EL (cell line): ENCODE measurements at places on chromosomes 13 and 19.

- no peak for DNase-seq
Measured at GRCh38 chr19:14120497-14120780, 2.9 kb upstream of the PRKACA start.

DNA sequence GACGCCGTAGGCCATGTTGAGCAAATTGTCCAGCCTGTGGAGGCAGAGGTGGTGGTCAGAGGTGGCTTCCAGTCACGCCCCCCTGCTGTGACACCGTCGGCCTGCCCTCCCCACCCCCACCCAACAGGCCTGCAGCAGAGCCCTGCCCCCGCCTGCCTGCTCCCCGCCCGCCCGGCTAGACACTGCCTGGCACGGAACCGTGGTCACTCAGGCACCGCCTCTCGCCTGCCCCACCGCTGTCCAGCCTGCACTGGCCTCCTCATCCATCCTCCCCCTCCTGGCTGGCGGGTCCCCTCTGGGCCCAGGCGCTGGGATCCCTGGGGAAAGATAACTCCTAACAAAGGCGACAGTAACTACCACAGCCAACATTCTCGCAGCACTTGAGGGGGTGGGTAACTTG, 21.7 kb downstream of the PRKCSH start:
- no peak for DNase-seq

GRCh38 chr19:679418-680286, 3.5 kb downstream of the FSTL3 start:
- DNase-seq, result peak; percentile 75

DNA sequence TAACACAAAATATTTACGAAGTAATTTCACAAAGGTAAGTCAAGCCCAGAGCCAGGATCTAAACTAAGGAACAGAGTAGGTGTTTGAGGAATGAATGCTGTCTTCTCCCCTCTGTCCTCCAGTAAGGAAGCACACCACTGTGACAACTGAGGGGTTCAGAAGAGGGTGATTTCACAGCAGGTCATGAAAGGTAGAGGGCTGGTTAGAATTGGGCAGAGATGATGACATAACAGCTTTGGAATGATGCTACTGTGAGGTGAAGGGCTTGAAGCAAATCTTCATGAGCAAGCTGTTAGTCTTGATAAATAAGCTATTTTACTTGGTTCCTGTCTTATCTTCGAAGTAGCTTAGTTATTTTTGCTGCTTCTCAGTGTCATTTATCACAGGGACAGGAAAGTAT, 498.6 kb downstream of the FGF9 start:
- DNase-seq, result no peak

DNA sequence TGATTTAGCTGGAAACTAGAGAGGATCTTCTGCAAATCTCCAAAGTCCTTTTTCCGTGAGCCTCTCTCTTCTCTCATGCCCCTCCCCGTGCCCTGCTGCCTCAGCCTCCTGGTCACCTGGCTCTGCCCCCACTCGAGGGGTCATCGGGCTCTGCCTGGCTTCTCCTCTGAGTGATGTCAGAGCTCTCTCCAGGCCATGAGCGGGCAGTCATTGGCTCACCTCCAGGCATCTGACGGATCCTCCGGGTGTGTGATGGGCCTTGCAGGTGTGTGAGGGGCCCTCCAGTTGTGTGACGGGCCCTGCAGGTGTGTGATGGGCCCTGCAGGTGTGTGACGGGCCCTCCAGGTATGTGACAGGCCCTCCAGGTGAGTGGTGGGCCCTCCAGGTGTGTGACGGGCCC, 10.3 kb upstream of the GAS6 start:
- no peak for DNase-seq

GRCh38 chr19:6963937-6964336, 57.3 kb downstream of the MBD3L2B start:
- no peak for DNase-seq

DNA sequence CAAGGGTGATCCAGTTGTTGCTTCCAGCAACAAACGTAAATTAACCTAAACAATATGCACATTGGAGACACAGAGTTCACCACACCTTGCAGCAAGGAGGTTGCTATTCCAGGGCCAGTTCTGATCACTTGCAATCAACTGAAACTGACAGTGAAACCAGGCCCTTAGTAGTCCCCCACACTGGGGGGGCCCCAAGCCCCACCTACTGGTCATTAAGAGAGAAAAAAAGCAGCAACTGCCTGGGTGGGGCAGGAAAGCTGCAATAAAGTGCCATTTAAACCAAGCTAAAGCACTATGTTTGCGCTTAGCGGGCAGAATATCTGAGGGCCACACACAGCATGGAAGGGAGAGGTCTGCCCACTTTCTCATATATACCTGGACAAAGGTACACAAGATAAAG, 51.5 kb downstream of the ATP7B start:
- DNase-seq, result no peak

DNA sequence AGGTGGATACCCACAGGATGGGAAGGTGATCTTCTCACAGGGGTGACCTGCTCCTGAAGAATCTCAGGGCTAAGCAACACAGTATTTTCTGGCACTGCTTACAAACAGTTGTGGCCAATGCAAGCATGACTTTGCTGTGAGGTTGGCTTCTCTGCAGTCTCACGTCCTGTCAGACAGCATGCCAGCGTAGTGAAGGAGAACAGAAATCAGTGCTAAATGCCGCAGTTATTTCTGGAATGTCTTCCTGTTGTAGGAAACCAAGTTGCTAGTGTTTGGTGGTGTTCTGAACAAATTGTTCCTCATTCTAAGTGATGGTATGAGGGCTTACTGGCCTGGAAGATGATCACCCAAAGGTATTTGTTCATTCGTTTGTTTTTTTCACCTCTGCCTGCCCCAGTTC, 320.1 kb downstream of the MTUS2 start:
- peak; percentile 90 for DNase-seq

DNA sequence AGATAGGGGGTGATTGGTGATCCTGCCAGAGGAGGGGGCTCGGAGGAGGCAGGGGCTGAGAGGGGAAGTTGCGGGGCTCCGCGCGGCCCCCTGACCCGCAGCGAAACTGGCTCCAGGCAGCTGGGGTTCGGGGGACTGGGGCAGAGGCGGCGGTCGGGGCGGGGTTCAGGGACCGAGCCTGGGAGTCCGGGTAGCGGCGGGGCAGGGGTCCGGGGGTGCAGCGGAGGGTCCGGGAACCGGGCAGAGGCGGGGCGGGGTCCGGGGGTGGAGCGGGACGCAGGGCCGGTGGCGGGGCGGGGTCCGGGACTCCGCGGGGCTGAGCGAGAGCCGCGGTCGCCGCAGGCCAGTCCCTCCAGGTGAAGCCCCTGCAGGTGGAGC, 1.2 kb downstream of the MADCAM1 start:
- no peak for DNase-seq

DNA sequence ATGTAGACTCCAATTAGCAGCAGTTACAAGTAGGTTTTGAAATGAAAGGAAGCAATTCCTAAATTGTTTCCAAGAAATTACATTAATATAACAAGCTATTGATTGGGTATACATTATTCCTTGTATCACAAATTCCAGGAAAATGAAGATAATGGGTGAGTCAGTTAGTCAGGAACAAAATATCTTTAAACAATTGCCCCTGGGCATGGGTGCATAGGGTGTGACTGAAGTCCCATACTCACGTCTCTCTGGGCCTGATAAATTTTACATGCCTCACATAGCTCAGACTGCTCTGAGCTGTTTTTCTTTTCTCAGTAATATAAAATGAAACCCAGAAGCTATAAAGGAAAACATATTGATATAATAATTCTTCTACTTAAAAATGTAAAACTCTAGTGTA, 87.8 kb downstream of the FNDC3A start:
- DNase-seq, result peak; percentile 82

DNA sequence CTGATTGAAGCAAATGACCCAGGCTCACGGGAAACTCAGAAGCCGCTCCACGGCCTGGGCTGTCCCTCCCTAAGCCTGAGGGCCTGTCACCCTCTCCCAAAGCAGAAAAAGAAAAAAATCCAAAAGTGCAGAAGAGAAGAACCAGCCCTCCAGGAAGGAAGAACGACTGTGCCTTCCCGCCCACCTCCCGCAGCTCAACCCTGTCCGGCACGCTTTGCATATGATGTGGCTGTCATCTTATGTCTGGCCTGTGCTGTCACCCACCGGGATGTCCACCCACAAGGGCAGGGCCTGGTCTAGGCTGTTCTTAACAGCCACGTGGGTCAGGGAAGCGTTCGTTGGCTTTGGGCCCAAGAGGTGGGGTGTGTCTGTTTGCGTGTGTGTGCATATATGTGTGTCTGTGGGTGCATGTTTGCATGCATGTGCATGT, 13.7 kb downstream of the ZBTB7A start:
- no peak for DNase-seq
